ENCODE measurements at places on chromosomes 11 and 22.

- DNase-seq = no peak
Measured at GRCh38 chr22:39292031-39292462, 27.4 kb downstream of the RPL3 start.

DNA sequence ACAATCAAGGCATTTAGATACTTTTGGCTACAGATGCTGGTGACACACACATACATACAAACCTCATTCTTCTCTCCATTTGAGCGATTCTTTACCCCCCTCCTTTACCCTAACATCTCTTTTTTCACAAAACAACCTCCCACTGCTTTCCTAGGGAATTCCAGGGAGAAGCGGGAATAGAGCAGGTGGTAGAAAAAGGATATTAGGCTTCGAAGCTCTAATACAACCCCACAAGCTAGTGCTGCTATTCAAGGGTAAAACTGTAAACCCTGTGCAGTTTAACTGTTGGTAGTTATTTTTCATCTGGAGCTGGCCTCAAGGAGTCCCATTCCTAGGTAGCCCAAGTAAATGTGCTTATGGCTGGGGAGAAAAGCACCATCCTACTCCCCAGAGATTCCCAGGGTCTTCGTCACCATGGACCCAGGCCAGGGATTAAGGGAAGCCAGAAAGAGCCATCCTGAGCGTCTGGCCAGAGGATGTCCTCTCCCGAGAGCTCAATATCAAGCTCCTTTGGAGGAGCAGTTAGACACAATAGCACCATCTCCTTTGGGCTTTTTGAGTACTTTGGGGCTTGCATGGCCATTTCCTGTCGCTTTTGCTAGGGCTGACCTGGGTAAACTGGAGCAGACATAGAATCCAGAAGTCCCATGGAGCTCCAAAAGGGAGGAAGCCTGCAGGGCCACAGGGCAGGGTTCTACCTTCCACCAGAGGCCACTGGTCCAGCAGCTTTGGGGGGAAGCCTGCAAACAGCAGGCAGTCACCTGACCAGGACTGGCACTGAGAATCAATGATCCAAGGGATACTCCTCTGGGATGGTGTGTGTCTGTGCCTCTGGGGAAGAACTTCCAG lies 3.1 kb downstream of the MAML2 start:
- no peak for DNase-seq

GRCh38 chr11:11444804-11445131 lies 91.7 kb upstream of the CSNK2A3 start:
- DNase-seq = no peak

DNA sequence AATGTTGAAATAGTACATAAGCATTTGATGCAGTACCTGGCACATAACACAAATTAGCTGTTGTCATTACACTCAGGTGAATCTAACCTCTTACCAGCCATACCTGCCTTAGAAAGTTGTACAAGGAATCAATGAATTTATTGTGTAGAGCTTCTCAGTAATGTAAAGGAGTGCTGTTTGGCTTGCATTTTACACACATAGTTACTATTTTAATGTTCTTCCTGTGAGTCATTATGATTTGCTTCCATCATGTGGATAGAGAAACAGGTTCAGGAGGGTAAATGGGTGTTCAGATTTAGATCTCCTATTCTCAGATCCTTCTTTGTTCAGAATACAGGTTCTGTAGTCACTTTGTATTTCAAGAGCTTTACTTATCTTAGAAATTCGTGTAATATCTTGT lies 27.6 kb upstream of the RCE1 start:
- no peak for DNase-seq

DNA sequence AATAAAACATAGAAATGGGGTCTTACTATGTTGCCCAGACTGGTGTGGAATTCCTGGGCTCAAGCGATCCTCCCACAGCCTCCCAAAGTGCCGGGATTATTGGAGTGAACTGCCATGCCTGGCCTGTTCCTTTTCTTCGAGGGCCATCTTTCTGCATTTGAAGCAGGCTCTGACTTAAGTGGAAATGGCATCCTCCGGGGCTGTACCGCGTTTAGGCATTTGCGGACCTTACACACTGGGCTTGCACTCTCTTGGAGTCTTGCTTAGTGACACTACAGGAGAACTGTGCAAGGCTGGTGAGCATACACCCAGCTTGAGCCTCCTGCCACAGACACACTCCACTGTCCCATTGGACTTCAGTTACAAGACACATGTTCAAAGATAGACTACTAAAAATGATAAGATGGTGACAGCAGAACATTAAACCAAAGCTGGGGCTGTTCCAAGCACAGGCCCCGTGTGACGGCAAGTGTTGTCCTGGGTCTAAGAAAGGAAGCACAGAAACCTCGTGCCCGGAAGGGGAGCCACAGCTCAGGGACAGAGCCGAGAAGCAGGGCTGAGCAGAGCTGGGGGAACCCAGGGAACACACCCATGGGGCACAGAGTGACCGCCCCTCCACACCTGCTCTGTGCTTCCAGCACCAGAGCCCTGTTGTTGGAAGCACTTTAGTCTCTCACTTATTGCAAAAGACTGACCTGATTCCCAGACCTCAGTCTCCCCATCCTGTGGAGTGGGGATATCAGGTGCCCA lies 59.0 kb upstream of the SHANK2 start:
- DNase-seq = no peak

DNA sequence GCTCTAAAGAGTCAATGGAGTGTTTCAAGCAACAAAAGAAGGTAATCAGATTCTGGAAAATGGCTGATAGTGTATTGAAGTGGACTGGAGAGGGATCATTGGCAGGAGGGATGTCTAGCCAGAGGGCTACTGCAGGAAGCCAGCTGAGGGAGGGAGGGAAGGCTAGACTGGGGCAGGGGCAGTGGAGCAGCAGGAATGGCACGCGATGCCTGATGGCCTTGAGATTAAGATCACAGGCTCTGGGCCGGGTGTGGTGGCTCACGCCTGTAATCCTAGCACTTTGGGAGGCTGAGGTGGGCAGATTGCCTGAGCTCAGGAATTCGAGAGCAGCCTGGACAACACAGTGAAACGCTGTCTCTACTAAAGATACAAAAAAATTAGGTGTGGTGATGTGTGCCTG lies 47.5 kb upstream of the PRDM11 start:
- no peak for DNase-seq
